GM23248 (cell line): ENCODE measurements at places on chromosomes 16 and 17. TPM values are rescaled to one million over a fixed set of nuclear protein-coding genes. Genes with fewer than 3 reads are reported as not detected.

- DNase-seq, result peak; percentile 14
These were observed 37.4 kb downstream of the CLEC16A start for GRCh38 chr16:10981697-10982216.

GRCh38 chr17:74018115-74018514 lies 185.4 kb upstream of the RPL38 start:
- no peak for DNase-seq

DNA sequence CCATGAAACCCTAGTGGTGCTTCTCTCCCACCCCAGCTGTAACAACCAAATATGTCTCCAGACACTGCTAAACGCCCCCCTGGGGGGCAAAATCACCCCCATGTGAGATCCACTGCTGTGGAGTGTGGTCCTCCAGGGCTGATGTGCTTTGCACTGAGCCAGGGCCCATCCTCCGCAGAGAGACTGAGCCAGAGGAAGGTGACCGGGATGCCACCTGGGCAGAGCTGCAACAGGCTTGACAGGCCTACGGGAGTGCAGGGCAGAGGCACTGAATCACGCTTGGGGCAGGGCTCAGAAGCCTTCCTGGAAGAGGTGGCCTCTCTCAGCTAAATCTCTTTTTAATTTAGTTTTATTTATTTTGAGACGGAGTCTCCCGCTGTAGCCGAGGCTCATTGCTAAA lies 4.4 kb downstream of the GJD3 start:
- no peak for DNase-seq

DNA sequence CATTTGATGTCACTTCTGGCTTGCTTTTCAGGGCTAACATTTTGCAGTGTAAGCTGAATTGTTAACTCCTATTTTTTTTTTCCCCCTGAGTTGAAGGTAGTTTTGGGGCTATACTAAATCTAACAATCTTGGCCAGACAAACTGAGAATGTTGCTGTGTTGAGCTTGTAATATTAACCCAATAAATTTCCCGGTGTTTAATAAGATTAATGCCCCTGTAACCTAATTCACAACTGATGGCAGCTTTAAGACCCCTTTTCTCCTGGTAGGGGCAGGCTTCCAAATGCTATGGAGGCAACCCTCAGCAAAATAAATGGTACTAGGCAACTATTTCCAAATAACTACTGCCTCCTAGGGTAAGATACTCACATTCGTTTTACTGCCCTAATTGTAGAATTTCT lies 549.6 kb upstream of the KIF2B start:
- no peak for DNase-seq

- DNase-seq, result peak; percentile 80
These were observed 1.4 kb downstream of the TRAF4 start for GRCh38 chr17:28744972-28745785.

The GEMIN4 gene
- 9.7 and 11.1 TPM in 2 replicates for total RNA-seq

- DNase-seq, result no peak
These were observed 28.8 kb upstream of the NXPH3 start for GRCh38 chr17:49546546-49547535.

The CDK5R1 gene
- 1.2 and 1.5 TPM in 2 replicates for total RNA-seq

The CIBAR2 gene
- total RNA-seq, result not detected in 2 replicates

The KCNH4 gene
- not detected in 2 replicates for total RNA-seq

The FOXK2 gene
- 38.4 and 43.0 TPM in 2 replicates for total RNA-seq

DNA sequence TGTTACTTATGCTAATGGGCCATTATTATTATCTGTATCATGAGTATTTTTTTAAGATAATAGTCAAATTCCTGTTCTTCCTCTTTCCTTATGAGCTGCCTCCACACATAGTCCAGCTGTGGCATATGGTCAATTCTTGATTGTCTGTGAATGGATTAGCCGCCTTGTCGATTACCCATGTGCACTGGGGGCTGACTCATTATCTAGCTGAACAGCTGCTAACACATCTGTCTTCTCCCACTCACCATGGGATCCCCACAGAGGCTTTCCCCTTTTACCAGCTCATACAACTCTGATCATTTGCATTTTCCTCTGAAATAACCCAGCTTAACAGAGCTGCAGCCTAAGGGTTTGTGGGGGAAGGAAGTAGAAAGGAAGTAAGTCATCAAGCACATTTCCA lies 915.0 kb downstream of the CDH11 start:
- no peak for DNase-seq

DNA sequence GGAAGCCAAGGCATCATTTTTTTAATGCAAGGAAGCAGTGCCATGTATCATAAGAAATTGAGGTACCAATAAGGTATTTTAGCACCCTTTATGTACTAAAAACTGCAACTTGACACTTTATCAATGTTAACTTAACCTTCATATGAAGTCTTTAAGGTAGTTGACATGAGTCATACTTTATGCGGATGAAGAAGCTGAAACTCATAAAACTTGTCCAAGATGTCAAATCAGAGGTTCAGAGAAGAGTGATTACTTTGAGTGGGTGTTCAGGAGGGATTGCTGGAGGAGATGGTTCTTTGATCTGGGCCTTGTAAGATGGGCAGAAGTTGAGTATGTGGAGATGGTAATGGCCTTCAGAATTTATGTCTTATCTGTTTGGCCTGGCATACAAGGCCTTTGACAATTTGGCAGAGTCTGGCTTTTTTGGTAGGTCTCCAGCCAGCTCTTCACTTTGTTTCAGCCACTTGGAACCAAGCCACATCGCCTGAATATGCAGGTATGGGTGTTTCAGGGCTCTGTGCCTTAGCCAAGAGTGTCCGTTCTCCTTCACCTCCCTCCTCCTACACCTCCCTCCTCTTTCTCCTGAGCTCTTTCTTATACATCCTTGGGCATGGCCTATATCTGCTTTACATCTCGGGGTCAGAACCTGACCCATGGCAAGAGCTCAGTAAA lies 23.7 kb downstream of the YPEL2 start:
- DNase-seq, result no peak

DNA sequence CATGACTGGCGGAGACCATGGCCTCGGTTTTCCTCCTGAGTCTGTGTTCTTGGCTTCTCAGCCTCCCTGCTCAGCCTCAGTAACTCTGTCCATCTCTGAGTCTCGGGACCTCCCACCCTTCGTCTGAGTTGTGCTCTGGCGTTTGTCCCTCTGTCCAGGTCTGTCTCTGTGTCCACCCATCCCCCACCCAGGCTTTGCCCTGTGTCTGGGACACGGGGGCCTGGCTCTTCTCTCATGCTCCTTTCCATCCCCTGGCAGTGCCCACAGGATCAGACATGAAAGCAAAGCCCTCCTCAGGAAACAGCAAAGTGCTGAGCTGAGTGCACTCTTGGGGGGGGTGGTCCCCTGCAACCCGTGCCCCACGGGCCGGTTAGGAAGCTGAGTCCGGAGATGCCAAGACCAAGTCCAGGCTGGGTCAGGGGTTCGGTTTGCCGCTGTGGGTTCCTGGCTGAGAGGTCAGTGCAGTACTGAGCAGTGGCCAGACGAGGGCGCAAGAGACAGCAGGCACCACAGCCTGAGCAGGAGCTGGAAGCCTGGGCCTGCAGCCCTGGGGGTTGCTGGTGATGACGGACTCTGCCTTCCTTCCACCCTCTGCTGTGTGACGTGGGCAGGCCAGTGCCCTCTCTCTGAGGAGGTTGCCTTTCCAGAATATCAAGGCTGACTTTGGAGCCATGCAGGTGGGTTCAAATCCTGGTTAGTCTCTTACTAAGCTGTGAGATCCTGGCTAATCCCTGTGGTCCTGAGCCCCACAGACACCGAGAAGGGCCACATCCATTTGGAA lies 2.5 kb downstream of the P2RX1 start:
- peak; percentile 85 for DNase-seq

The SOX15 gene
- 3.9 TPM in 1 of 2 replicates, not detected in the other for total RNA-seq

GRCh38 chr16:5328546-5328945 lies 231.0 kb upstream of the EEF2KMT start:
- no peak for DNase-seq

The PDP2 gene
- 3.9 and 38.2 TPM in 2 replicates for total RNA-seq

GRCh38 chr17:42240201-42240600 lies 36.0 kb downstream of the STAT5B start:
- no peak for DNase-seq

DNA sequence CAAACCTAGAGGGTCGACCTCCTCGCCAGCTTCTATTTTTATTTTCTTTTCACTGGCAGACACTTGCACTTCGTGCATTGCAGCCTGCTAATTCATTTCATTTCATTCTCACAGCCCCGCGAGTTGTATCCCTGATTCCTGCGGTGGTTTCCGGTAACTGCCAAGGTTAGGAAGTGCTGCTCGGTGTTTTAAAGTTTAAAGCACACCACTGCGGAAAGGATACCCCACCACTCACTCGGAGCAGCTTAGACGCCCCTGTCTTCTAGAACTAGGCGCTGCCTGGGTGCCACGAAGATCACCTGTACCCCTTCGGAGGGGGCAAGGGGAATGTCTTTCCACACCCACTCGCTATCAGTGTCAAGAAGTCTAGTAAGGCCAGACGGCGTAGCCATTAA lies 509 bp downstream of the CNEP1R1 start:
- peak; percentile 53 for DNase-seq

The DNASE1L2 gene
- 0.13 TPM in 1 of 2 replicates, not detected in the other for total RNA-seq

GRCh38 chr16:74936902-74937560 lies 47.9 kb downstream of the WDR59 start:
- DNase-seq, result peak; percentile 84

- DNase-seq, result peak; percentile 53
These were observed 6.9 kb downstream of the USP6 start for GRCh38 chr17:5122586-5123342.

DNA sequence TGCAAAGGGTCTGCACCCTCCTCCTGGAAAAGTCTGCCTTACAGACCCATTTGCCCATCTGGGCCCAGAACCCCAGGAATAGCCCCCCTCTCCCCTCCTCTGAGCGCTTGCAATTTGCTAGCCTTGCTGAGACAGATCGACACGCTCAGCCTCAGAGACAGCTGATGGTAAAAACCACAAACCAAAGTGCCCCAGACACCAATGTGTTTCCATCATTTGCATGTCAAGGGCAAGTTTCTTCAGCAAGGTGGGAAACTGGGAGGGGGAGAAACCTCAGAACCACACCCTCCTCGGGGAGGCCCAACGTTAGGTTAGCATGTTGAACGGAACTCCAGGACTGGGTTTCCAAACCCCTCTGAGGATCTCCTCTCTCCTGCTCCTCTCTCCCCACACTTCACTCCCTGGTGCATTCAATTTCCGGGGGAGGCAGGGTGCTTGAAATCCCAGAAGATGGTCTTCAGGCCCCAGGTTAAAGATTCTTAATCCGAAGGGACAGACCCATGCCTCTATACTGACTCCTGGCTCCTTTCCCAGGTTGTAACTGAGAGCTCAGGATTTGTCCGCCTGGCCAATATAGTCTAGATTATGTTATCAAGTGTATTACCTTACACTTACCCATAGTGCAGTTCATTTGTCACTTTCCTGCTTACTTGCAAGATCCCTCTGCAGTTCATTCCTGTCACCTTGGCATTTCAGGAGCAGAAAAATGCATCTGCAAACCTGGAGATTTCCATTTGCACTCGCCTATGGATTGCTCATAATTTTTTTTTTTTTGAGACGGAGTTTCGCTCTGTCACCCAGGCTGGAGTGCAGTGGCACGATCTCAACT lies 1.3 kb upstream of the CUEDC1 start:
- no peak for DNase-seq

- peak; percentile 55 for DNase-seq
These were observed at the start of gene C17orf113 for GRCh38 chr17:42050393-42051012. Gene C17orf113 (minus strand): TSS chr17:42050601. CDS start chr17:42043376, 7,225 bp downstream.

The ARHGDIG gene
- total RNA-seq, result 0.65 TPM in 1 of 2 replicates, not detected in the other

The SLC52A1 gene
- total RNA-seq, result 0.22 TPM in 1 of 2 replicates, not detected in the other

DNA sequence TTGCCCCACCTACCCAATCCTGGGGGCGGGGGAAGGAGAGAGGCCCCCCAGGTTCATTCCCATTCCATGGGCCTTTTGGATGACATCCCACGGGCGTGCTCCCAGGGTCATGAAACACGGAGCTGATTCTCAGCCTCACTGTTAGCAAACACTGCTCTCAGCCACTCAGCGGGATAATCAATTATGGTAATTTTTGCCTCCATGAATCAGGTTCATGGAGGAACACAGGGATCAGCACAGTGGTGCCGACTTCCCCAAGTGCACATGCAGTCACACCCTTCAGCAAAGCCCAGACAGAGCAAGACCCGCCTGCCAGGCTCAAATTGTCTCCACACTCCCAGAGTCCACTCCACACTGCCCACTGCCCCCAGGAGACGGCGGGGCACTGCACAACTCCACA lies 164.6 kb downstream of the ENGASE start:
- no peak for DNase-seq

DNA sequence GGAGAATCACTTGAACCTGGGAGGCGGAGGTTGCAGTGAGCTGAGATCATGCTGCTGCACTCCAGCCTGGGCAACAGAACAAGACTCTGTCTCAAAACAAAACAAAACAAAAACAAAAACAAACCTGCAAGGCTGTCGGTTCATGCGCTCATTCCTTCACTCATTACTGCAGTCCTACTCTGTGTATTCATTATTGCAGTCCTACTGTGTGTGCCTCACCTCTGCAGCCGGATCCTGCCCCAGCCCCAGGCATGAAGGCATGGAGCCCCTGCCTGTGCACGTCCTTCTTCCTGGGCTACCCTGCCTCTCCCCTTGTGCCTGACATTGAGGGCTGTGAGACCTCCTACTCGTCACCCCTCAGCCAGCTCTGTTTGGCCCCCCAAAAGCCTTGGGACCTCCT lies 57.6 kb downstream of the TMEM235 start:
- DNase-seq, result no peak

The TP53TG3D gene
- not detected in 2 replicates for total RNA-seq

The C16orf96 gene
- not detected in 2 replicates for total RNA-seq

GRCh38 chr17:27808628-27809027 lies 8.3 kb upstream of the NOS2 start:
- DNase-seq, result no peak

The EPN3 gene
- not detected in 2 replicates for total RNA-seq

DNA sequence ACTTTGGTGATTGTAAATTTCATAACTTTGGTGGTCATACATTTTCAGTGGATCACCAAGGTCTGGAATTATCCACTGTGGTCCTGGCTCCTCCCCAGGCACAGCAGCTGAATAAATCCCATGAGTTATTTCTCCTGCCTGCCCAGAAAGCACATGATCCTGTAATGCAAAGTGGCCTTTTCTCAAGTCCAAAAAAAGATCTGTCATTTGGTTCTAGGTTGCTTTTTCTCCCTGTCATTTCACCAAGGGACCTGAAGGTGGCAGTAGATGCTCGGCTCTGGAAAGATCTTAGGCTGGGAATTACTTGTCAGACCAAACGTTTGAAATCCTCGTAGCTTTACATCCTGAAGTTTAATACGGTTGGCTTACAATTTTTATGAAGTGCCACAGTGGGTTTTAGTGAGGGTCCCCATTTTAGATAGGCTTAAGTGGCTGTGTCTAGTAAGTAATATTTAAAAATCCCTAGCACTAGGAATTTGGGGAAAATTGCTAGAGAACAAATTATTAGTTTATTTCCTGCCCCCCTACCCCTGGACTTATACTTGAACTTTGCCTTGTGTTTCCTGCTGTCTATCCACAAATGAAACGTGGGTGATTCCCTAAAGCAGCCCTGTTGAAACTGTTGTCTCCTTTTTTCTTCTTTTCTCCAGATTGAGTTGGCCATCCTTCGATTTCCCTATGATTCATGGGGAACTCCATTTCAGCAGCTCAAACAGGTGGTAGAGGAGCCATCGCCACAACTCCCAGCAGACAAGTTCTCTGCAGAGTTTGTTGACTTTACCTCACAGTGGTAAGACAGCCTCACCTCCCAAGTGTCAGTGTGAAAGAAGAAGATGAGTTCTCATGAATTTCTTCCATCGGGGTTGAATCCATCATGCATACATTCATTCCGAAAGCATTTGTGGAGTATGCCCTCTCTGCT lies 111.7 kb downstream of the MAP2K6 start:
- peak; percentile 71 for DNase-seq
